NCI-H1694 (cell line): ENCODE measurements at places on chromosomes 2 and 18.

GRCh38 chr2:118118479-118118878, 30.2 kb downstream of the INSIG2 start:
- DNase-seq: no peak

DNA sequence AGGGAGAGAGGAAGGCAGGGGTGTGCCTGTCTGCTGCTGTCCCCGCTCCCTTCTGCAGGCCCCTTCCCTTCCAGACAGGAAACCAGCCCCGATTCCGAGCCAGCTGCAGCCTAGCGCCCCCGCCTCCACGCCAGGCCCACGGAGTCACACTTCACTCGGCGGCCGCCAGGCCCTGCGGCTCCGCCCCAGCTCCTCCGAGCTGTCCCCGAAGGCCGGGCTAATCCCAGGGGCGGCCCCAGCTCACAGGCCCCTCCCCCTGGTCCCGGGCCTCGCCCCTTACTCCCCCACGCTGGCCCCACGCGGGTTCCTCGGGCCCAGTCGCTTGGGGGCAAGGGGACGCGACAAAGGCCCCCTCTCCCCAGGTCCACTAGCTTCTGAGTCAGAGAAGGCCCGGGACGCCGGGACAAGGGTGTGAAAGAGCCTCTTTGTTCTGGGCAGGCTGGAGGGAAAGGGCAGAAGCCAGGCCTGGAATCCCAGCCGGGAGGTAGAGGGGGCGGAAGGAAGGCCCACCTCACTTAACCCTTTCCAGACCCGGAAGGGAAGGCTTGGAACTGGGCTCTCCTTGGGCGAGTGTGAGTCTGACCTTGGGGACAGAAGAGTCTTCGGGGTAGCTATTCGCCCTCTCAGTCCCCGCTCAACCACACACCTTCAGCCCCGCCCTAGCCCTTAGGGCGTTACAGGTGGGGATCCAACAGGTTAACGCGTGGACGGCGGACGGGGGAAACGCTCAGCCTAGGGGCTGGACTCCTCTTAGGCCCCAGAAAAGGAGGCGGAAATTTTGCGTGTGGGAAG, 1.2 kb downstream of the RTKN start:
- DNase-seq: peak; percentile 68

DNA sequence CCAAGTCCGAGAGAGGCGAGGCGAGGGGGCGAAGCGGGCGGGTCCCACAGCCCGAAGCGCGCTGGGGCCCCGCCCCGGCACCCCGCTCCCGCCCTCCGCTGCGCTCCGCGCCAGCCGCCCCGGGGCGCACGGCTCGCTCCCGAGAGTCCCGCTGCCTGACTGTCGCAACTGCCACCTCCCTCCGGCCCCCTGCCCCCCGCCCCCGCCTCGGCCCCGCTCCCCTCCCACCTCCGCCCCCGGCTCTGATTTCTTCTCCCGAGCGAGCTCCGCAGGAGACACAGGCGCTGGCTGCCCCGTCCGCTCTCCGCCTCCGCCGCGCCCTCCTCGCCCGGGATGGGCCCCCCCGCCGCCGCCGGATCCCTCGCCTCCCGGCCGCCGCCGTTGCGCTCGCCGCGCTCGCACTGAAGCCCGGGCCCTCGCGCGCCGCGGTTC, at the start of gene WNT6:
WNT6 (plus strand) TSS at position 250 of the 432 bp plus-strand sequence. CDS start 233 bp downstream, outside the sequence.
- DNase-seq: no peak

GRCh38 chr2:223860809-223861738, 23.7 kb upstream of the AP1S3 start:
- no peak for DNase-seq

DNA sequence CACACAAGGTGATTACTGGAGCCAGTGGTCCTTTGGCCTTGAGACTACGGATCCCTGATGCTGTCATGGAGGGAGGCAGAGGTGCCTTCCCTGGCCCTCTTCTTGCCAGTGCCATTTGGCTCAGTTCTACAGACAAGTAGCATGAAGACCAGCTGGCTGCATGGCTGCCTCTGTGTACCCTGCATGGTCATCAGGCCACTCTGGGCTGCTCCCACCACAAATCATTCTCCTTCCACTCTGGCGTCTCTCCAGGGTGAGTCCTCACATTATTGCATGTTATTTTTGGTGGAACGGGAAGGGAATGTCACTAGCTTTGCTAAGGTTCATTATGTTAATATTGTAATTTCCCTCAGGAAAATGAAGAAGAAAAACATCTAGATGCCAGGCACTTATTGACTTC, 229.8 kb downstream of the VAPA start:
- no peak for DNase-seq

DNA sequence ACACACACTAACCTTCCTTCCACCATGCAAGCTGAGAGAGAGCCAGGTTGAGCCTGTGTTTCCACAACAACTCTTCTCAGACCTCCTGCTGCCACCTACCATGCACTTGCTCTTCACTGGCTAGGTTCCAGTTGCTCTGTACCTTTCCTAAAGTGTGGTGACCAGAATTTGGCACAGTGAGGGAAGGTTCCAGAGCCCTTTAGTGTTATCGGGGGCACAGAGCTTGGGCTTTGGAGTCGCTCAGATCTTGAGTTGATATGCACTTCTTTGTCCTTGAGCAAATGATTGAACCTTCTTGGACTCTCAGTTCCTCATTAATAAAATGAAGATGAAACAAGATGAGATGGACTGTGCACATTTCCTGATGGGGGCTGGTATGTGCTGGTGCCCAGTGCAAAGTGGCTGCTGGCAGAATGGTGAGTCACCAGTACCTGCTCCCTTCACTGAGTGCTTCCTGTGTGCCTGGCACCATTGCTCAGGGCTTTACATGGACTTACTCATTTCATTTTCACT, 47.1 kb downstream of the NEDD4L start:
- no peak for DNase-seq

DNA sequence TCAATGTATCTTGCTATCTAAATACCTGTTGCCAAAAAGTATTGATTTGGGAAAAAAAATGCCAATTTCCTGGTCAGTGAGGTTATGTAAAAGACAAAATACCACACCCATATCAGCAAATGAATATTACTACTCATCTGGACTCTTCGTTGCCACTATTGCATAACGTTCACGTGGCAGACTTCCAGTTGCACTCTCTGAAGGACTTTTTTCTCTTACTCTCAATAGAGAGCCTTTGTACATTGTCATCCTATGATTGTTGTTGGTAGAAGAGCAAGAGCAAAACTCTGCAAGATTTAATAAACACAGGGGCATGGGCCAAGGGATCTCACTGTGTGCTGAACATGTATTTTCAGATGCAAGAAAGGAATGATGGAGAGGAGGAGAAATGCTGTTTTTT, 689.8 kb downstream of the MBD2 start:
- no peak for DNase-seq

DNA sequence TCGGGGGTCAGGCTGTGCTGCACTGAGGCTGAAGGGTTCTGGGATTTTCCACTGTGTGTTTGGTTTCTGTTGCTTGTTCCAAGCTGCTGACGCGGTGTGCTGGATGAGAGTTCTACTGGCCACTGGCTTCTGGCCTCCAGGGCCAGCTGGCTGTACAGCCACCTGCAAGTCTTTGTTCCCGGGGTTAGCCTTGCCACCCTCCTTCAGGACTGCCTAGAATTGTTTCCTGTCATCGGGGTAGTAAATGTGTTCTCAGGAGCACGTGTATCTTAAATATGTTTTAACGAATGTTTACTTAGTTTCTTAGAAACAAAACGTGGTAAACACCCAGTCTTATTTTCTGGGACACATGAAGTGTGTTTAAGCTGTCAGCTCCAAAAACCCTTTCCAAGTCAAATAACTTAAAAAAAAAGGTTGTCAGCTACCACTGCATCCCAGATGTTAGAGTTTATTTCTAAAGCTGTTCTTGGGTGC, 231.2 kb downstream of the AGAP1 start:
- no peak for DNase-seq

- no peak for DNase-seq
Observed at GRCh38 chr2:203892207-203892606, 24.6 kb downstream of the CTLA4 start.

- DNase-seq: no peak
Observed at GRCh38 chr2:71711133-71711855, 257.9 kb downstream of the DYSF start.

DNA sequence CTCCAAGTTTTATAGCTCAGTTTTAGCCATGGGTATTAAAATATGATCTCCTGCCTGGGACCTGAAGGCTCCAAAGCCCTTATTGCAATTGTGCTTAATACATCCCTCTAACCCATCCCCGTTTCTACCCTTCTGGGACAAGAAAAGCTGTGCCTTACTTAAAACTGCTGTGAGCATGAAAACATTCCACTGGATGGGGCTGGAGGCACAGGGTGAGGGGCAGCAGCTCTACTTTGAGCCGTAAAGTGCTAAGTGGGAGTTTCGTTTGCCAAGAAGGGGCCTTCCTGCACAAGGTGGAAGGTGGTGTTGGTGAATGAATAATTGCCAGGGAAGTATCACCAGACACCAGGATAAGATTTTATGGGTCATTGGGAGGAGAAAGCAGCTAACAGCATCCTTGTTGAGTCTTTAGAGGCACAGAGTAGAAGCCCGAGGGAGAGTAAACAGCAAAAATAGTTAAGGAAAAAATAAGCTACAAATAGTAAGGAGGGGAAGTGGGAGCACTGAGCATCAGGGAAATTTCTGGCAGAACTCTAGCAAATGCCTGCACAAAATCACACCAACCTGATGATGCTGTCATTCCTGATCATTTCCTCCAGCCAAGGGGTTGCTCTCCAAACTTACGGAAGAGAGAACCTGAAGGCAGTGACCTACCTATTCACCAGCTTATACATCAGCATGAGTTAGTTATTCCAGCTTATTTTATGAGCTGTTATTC, 218.4 kb downstream of the MREG start:
- DNase-seq: no peak

- DNase-seq: no peak
Observed at GRCh38 chr2:224221455-224221913, 180.4 kb downstream of the FAM124B start.

GRCh38 chr2:51710222-51710621, 678.3 kb upstream of the NRXN1 start:
- DNase-seq: no peak

GRCh38 chr2:237154884-237155851, 69.5 kb downstream of the COPS8 start:
- DNase-seq: no peak
